ENCODE measurements at places on chromosomes 4 and X.

DNA sequence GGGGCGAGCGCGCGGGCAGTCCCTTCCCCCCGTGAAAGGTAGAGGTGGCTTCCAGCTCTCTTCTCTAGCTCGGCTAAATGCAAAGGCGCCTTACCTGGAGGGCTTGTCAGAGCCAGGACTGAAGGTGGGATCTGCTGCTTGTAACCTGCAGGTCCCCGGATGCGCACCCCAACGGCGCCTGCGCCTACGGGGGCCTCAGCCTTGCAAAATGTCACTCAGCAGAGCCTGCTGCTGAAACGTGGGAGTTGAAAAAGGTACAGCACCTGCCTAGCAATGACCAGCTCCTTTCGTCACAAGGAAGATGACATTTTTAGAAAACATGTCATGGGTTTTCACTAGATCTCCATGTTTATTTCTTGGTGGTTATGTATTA lies 583 bp downstream of the ABHD18 start:
- DNase-seq = peak; percentile 70

GRCh38 chrX:104918122-104918521 lies 302.4 kb downstream of the TEX13A start:
- no peak for DNase-seq

- DNase-seq = no peak
Measured at GRCh38 chr4:74244049-74244448, 64.2 kb upstream of the EPGN start.

DNA sequence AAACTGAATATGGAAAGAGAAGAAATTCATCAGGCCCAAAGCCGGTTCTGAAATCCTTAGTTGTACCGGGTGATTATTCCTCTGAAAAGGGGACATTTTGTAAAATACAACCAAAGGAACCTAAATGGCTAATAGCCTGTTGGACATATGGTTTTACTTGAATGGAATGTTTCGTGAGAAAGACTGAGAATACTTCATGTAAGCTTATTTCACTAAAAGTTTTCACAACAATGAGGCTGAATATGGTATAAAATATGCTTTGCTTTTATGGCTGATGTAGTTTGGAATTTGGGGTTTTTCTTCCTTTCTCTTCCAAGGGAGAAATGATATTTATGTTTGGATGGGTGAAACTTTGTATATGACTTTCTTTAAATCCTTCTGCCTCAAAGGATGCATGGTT lies 2.7 kb downstream of the GRIA3 start:
- no peak for DNase-seq

DNA sequence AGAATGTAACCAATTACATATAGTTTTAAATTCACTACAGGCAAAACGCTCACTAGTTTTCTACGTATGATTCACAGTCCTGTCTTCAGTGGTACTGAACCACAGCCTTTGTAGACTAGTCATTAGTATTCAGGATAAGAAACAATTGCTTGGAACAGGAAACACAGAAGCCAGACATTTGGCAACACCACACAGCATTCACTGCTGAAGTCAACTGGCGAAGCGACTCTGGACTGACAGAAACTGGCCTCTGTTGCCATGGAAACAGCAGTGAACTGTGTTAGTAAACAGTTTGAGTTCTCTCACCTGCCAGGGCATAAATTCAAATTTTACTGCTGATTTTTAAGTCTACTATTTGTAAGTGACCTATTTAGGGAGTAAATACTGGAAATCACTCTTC lies 57.6 kb downstream of the MAPK10 start:
- no peak for DNase-seq

DNA sequence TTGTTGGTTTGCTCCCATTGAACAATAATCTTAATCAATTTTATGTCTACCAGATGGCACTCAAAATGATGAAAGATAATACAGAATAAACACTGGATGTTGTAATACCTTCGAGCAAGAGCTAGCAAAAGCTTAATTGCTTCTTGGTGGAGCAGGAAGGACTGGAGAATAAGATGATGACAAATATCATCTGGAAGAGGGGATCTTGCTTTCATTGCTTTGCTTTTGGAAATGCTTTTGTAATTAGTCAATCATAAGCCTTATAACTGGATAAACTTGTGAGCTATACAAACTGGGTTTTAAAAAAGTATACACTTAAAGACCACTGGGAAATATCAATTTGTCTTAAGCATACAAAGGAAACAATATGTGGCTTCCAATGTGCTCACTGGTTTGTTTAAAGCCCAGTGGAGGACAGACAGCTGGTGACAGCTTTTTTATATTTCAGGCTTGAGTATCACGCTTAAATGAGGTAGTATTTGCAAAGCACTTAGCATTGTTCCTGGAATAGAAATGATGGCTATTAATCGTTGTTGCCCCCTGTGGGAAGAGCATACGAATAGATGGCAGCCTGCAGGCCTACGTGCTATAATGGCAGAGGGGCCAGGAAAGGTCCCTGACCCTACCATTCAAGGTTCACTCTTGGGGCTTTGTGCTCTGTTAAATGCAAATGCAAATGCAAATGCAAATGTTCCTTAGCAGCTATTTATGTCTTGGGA lies 61.2 kb downstream of the TMEM150C start:
- peak; percentile 64 for DNase-seq

DNA sequence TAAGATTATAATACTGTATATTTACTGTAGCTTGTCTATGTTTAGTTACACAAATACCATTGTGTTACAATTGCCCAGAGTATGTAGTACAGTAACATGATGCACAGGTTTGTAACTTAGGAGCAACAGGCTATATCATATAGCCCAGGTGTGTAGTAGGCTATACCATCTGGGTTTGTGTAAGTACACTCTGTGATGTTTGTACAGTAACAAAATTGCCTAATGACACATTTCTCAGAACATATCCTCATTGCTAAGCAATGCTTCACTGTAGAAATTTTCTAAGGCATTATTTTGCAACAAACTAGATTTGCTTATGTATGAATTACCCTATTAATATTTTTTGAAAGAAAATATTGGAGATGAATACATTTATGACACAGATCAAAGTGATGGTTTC lies 1390.9 kb downstream of the C4orf33 start:
- DNase-seq = no peak

DNA sequence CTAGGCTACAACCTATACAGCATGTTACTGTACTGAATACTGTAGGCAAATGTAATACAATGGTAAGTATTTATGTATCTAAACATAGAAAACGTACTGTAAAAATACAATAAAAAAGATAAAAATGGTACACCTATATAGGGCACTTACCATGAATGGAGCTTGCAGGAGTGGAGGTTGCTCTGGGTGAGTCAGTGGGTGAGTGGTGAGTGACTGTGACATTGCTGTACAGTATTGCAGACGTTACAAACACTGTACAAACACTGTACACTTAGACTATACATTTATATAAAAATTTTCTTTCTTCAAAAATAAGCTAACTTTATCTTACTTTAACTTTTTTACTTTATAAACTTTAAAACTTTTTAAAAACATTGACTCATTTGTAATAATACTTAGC lies 190.3 kb upstream of the NR3C2 start:
- no peak for DNase-seq

GRCh38 chrX:65637335-65637734 lies 30.1 kb upstream of the MSN start:
- DNase-seq = no peak

- peak; percentile 51 for DNase-seq
Measured at GRCh38 chr4:55184600-55185523, 59.5 kb upstream of the KDR start.

GRCh38 chrX:132270699-132271098 lies 51.5 kb upstream of the RAP2C start:
- DNase-seq = no peak

DNA sequence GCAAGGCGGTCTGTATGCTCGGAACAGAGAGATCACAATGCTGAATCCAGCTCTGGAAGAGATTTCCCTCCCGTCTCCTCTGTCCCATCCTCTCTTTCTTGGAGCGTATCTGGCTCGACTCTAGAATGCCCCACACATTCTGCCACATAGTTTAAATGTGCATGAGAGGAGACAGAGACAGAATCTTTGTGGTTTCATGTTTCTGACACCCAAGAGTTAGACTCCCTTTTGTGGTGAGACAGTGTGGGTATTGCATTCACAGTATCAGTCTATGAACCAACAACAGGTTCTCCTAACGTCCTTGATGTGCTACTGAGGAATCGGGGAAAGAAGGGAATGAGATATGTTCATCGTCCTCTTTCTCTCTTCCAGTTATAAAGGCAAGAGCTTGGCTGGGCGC lies 25.3 kb downstream of the FAM47E start:
- DNase-seq = no peak

DNA sequence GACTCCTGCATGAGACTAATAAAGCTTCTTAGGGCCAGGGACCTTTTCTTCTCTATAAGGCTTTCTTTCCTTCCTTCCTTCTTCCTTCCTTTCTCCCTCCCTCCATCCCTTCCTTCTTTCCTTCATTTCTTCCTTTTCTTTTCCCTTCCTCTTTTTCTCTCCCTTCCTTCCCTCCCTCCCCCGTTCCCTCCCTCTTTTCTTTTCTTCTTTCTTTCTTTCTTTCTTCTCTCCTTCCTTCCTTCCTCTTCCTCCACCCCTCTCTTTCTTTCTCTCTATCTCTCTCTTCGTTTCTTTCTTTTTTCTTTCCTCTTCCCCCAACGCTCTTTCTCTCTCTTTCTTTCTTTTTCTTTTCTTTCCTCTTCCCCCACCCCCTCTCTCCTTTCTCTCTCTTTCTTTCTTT lies 2.5 kb upstream of the MAGEB17 start:
- no peak for DNase-seq

- no peak for DNase-seq
Measured at GRCh38 chr4:102554482-102554881, 53.3 kb downstream of the NFKB1 start.

DNA sequence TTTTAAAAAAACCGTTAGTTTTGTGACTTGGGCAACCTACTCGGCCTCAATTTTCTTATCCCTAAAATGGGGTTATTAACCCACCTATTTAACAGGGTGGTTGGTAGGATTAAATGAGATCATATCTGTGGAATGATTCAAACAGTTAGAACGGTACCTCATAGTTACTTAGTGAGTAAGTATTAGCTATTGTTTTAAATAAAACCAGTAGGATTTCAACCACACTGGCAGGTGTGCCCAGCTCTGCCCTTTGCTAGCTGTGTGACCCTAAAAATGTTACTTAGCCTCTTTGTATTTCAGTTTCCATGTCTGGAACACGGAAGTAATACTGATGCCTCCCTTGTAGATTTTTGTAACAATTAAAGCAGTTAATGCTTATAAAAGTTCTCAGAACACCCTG lies 225.8 kb upstream of the SPRY1 start:
- no peak for DNase-seq

DNA sequence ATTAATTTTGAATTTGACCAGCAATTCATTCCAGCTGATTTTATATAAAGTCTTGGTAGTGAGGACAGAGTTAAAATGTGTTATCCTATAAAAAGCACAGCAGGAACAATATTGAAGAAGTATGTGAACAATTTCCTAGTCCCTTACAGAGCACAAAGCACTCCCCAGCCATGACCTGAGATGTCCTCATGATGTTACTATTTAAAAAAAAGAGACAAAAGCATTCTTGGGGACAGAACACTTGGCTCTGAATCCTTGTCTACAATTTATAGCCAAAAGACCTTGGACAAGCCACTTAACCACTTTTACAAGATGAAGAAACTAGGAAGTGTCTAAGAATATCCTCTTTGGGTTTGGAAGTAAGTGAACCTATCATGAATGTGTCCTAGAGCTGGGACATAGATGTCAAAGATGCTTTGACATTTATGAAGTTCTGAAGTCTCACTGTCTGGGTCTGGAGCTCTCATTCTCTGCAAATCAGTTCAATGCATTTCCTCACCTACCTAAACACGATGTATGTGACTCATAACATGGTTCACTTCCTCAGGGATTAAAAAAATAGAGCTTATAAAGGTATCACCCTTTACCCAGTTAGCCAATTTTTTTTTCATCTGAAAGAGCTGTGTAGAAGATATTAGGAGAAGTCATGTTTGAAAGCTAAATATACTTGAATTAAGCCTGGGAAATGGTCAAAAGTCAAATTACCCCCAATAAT lies 61.4 kb downstream of the IGFBP7 start:
- DNase-seq = no peak

Data from NCI-H2171 treated with DMSO at 0.1 percent for 48 hours (cell line).